B cell (primary cell): ENCODE measurements at places on chromosomes 7 and 10.
A peak's percentile ranks its signal among the peaks of the same experiment; 100 is the strongest.

DNA sequence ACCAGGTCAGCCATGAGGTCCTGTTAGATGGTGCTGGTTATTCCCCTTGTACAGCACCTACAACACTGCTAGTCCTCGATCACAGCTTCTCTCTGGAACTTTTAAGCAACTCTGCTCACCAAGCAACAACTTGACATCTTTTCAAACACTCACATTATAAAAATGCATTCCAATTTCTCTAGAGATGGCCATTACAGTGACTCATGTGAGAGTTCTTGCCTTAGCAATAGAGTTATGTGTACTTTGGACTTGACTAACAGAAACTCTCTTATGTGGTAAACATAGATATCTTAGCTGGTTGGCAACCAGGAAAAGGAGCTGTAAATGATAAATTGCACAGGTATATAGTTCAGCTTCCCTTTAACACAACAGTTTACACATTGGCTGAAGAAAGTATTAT lies 122.2 kb downstream of the PDE1C start:
- DNase-seq, result no peak
- no peaks in the 10 kb centered on the region for H3K4me1 ChIP-seq
- H3K36me3 ChIP-seq, result no peaks in the 10 kb centered on the region

DNA sequence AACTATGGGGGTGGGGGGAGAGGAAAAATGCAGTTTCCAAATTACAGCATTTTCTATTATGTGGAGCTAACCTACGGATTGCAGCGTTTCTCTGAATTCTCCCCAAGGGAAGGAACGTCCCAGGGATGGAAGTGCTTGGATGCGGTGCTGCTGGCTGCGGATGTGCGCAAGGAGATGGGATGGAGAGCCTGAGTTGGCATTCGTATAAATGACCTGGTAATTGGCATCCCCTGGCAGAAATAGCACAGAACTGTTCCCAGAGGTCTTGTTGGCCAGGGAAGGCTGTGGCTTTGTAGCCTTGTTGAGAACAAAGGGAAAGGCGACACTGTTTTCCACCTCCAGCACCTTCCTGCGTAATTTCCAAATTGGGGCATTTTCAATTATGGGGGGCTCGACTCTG lies 2.7 kb downstream of the ORAI2 start:
- H3K4me1 ChIP-seq, result peaks cover 68% of the 10 kb centered on the region
- no peak overlapping the region for H3K27ac ChIP-seq
- no peak for DNase-seq

GRCh38 chr7:36686499-36686898 lies 37.8 kb downstream of the AOAH start:
- H3K4me1 ChIP-seq, result peaks cover 7% of the 10 kb centered on the region
- no peaks in the 10 kb centered on the region for H3K27me3 ChIP-seq
- no peaks in the 10 kb centered on the region for H3K36me3 ChIP-seq
- no peak overlapping the region for H3K4me3 ChIP-seq

DNA sequence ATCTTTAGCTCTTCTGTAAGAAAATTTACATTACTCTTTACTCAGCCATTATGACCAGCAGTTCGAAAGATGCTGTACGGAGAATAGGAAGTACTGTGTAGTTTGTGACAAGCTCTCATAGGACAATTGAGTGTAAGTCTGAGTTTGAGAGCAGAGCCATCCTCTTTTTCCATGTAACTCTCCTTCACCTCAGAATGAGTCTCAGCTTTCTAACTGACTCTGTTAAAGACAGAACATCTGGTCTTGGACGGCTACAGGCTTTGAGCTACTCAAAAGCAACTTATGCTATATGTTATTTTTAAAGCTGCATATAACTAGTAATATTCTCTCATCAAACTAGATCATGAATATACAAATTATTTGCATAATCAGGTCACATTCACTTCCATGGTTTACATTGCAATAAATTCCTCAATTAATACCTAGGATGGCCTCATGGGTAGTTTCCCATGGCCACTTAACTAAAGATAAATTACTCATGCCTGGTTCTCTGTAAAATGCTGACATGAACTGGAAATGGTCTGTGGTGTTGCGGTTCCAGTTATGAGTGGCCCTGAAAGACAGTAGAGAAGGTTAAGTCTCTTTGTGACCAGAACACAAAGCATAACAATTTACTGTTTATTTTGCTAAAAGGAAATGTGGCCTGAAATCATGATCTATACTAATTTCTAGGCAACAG lies 358.7 kb downstream of the PHF14 start:
- H3K27ac ChIP-seq, result no peak overlapping the region
- DNase-seq, result no peak
- no peaks in the 10 kb centered on the region for H3K4me1 ChIP-seq
- H3K36me3 ChIP-seq, result no peaks in the 10 kb centered on the region
- no peak overlapping the region for H3K4me3 ChIP-seq

DNA sequence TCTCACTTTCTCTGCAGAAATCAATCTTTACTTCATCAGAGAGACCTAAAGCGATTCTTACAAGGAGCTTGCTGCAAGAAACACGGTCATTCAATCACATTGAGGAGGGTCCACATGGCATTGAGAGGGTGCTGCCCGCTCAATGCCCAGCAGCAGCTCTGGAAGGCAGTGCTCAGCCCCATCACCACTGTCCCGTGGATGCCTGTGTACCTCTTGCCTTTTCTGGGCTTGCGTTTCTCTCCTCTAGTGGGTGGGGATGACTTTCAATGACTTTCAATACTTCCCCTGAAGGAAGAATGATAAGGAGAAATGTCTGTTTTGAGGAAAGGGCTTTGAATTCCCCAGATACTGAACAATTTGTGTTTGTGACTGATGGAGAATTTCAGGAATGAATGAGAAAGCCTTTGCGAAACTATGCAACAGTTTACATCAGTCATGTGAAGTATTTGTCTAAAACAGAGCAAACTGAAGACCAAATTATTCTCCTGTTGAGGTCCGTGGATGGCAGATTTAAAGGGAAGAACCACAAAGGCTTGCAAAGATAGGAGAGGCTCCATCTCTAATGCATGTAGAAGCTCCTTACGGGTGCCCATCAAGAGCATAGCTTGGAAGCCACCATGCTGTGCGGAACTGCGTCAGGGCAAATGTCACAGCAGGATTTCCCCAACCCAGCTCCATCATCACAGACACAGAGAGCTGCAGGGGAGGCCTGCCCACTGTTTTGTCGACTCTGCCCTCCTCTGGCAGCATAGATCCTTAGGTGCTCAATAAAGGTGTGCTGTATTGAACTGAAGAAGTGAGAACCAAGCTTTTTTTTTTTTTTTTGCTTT lies 6.6 kb upstream of the ZNF22 start:
- H3K4me1 ChIP-seq, result no peaks in the 10 kb centered on the region
- no peak overlapping the region for H3K4me3 ChIP-seq
- no peak for DNase-seq
- no peaks in the 10 kb centered on the region for H3K36me3 ChIP-seq

DNA sequence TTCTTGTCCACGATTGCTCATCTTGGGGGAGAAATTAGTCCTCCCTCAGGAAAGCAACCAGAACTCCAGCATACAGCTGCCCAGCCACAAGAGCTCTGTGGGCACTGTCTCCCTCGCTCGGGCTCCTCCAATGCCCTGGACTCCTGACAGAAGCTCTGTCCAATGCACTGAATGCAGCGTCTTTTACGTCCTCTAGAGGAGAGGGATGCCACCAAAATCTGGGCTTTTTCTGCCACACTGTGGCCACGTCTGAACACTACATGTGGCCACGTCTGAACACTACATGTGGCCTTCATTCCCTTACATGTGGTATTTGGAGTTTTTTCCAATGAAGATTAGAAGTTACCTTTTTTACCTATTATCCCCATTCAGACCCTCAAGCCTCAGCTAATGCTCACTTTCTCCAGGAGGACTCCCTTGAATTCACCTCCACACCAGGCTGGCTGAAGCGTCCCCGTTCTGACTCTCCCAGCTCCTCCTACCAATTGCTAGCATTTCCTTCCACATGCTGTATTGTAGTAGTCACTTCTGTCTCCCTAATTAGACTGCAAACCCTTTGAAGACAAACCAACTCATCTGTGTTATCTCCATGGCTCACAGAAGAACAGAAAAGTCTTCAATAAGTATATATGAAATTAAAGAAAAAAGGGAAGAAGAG lies 134.3 kb upstream of the PDE1C start:
- H3K27me3 ChIP-seq, result no peaks in the 10 kb centered on the region
- no peaks in the 10 kb centered on the region for H3K4me1 ChIP-seq
- no peaks in the 10 kb centered on the region for H3K36me3 ChIP-seq
- no peak overlapping the region for H3K4me3 ChIP-seq
- no peak for DNase-seq

DNA sequence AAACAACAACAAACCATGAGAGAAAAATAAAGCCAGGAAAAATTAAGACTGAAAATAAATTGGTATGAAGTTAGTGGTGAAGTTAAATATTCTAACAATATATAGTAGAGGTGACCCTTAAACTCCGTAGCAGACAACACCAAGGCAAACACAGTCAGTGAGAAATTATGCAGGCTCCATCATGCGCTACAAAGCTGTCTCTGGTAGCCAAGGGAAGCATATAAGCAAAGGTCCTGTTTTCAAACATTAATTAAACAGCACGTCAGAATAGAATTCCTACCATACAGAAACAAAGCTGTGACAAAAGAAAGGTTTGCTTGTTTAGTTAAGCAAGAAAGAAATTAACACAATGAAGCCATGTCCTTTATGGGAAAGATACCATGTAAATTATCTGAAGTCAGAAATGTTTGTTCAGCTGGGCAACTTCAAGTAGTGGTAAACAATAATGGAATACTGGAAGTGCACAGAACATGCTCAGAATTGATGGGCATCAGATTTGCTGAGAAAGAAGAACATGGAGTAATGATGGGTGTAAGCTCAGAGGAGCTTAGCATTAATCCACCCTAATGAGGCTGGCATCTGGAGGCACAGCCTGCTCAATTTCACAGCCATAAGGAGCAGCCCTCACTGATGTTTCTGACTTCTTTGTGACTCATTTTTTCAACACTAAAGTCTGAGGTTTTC lies 75.7 kb downstream of the IGF2BP3 start:
- no peaks in the 10 kb centered on the region for H3K36me3 ChIP-seq
- H3K27ac ChIP-seq, result no peak overlapping the region
- no peak for DNase-seq
- no peak overlapping the region for H3K4me3 ChIP-seq

DNA sequence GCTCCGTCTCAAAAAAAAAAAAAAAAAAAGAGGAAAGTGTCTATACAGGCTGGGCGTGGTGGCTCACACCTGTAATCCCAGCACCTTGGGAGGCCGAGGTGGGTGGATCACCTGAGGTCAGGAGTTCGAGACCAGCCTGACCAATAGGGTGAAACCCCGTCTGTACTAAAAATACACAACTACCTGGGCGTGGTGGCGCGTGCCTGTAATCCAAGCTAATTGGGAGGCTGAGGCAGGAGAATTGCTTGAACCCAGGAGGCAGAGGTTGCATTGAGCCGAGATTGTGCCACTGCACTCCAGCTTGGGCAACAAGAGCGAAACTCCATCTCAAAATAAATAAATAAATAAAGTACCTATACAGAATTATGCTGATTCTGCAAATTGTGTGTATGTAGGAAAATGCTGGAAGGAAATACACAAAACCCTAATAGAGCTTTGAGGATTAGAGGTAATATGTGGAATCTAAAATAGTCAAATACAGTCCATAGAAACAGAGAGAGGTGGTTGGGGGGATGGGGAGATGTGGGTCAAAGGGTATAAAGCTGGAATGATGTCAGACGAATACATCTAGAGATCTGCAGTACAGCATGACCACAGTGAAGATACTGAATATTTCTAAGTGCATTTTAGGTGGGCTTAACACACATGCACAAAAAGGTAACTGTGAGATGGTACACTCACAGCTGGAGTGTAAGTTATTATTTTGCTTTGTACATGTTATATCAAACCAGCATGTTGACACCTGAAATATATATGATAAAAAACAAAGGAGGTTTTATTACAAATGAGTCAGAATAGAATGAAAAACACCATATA lies 174.5 kb upstream of the KLF14 start:
- no peaks in the 10 kb centered on the region for H3K27me3 ChIP-seq
- peaks cover 20% of the 10 kb centered on the region for H3K36me3 ChIP-seq
- no peak for DNase-seq
- peaks cover 15% of the 10 kb centered on the region for H3K4me1 ChIP-seq

- peak; percentile 52 for DNase-seq
- H3K27ac ChIP-seq, result no peak overlapping the region
- no peaks in the 10 kb centered on the region for H3K36me3 ChIP-seq
- H3K4me1 ChIP-seq, result peaks cover 37% of the 10 kb centered on the region
Measured at GRCh38 chr7:35571611-35572240, 123.2 kb downstream of the HERPUD2 start.
